Type B pancreatic cell (in vitro differentiated cells): ENCODE measurements at places on chromosomes 1 and 21.

DNA sequence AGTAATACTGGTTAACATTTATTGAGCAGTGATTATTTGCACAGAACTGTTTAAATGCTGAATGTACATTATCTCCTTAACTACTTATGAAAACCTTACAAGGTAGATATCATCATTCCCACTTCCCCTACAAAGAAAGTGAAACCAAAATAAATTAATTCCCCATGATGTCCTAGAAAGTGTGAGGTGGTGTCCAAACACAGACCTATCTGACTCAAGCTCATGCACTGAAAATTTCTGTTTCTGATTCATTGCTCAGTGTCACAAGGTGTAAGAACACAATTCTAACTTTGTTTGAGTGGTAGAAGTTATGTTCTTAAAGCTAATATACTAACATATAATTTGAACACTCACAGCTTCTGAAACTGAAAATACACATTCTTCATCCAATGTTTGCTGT, 178.7 kb downstream of the MRPL39 start:
- H3K4me3 ChIP-seq, result no peak overlapping the region
- no peak for DNase-seq
- H3K4me1 ChIP-seq, result no peaks in the 10 kb centered on the region
- no peak overlapping the region for H3K27ac ChIP-seq
- H3K27me3 ChIP-seq, result peaks cover 3% of the 10 kb centered on the region

- H3K36me3 ChIP-seq, result no peaks in the 10 kb centered on the region
- H3K4me3 ChIP-seq, result peak within 1 kb of the TSS; percentile 96
- peak; percentile 72 for DNase-seq
- H3K27me3 ChIP-seq, result peaks cover 13% of the 10 kb centered on the region
Measured at GRCh38 chr1:115976062-115976920, at the start of gene SLC22A15. TSS of gene SLC22A15 (plus strand) at chr1:115976513. CDS start at chr1:115976628, 115 bp downstream.

DNA sequence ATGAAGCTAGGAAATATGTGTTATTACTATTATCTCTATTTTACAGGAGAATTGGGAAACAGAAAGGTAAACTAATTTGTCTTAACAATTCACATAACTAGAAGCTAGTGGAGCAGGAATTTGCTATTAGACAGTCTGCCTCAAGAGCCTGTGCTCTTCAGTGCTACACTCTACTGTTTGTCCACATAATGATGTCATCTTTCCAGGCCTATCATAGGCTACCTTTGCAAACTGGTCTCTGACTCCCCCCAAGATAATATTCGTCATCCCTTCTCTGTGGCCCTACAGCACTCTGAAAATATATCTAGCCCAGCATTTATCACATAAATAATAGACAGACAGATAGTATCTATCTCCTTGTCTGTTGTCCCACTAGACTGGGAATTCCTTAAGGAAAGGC, 34.1 kb downstream of the TRIT1 start:
- peaks cover 35% of the 10 kb centered on the region for H3K4me1 ChIP-seq
- H3K27me3 ChIP-seq, result no peaks in the 10 kb centered on the region
- peak overlapping the region; percentile 27 for H3K4me3 ChIP-seq
- peaks cover 22% of the 10 kb centered on the region for H3K36me3 ChIP-seq
- H3K27ac ChIP-seq, result peak overlapping the region; percentile 58

DNA sequence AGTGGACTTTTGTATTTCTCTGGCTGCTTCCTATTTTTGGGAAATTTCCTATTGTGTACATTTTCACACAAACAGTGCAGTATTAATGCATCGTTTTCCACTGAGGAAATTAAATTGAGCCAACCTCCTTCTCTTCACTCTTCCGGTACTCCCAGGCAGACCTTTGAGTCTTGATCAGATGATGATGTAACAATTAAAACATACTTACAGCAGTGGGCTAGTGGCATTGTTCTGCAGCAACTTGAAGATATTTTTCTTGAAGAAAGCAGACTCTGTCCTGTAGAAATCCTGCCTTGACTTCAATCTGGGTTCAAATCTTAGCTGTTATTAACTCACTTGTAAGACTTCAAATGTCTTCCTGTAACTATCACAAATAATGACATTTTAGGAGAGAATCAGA, 19.0 kb upstream of the TMEM200B start:
- H3K27me3 ChIP-seq, result no peaks in the 10 kb centered on the region
- H3K36me3 ChIP-seq, result peaks cover 28% of the 10 kb centered on the region
- H3K4me1 ChIP-seq, result peaks cover 6% of the 10 kb centered on the region

GRCh38 chr1:26701266-26701994, 5.6 kb downstream of the ARID1A start:
- no peak for DNase-seq
- peaks cover 12% of the 10 kb centered on the region for H3K4me1 ChIP-seq
- H3K36me3 ChIP-seq, result peaks cover 4% of the 10 kb centered on the region
- H3K27ac ChIP-seq, result no peak overlapping the region

DNA sequence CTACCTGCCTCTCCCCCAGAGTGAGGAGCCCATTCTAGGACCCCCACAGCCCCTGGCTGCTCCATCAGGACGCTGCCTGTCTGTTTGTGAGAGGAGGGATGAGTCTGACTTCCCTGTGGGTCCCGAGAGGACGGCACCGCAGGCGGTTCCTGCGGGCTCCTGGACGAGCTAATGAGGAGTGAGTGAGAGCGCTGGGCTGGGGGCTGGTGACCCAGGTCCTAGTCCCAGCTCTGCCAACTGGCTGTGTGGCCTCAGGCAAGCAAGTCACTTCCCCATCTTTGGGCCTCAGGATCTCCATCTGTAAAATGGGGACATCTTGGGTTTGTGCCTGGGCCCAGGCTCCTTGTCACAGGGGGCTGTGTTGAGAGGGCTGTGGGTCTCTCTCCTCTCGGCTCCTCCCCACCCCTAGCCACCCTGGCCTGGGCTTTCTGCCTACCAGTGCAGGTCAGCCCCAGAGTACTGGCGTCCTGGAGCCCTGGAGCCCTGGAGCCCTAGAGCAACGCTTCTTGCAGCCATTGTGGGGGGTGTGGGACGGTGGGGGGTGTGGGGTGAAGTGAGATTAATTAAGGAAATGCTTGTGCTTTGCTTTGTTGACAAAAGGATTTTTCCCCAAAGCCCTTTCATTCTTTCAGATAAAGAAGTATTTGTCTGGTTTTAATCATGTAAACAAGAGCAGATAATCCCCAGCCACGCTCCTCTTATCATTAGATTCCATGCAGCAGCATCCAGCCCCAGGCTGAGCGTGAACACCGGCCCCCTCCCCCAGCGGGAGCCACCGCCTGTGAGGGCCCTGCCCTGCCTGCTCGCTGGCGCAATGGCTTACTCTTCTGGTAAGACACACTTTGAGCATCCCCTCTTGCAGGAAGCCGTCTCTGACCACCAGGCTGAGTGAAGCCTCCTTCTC, 26.8 kb downstream of the SLC1A7 start:
- peaks cover 30% of the 10 kb centered on the region for H3K4me1 ChIP-seq
- no peak overlapping the region for H3K27ac ChIP-seq
- DNase-seq, result no peak

- DNase-seq, result no peak
- no peak overlapping the region for H3K4me3 ChIP-seq
- peaks cover 6% of the 10 kb centered on the region for H3K4me1 ChIP-seq
- no peaks in the 10 kb centered on the region for H3K36me3 ChIP-seq
Measured at GRCh38 chr1:118947790-118948189, 40.4 kb downstream of the TBX15 start.

DNA sequence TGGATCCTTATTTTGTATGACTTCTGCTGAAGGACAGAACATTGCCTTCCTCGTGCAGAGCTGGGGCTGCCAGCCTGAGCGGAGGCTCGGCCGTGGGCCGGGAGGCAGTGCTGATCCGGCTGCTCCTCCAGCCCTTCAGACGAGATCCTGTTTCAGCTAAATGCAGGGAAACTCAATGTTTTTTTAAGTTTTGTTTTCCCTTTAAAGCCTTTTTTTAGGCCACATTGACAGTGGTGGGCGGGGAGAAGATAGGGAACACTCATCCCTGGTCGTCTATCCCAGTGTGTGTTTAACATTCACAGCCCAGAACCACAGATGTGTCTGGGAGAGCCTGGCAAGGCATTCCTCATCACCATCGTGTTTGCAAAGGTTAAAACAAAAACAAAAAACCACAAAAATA, 27.5 kb upstream of the KDM4A start:
- H3K27me3 ChIP-seq, result no peaks in the 10 kb centered on the region
- DNase-seq, result no peak
- no peaks in the 10 kb centered on the region for H3K4me1 ChIP-seq
- no peak overlapping the region for H3K4me3 ChIP-seq
- peaks cover 10% of the 10 kb centered on the region for H3K36me3 ChIP-seq
- H3K27ac ChIP-seq, result peak overlapping the region; percentile 29

DNA sequence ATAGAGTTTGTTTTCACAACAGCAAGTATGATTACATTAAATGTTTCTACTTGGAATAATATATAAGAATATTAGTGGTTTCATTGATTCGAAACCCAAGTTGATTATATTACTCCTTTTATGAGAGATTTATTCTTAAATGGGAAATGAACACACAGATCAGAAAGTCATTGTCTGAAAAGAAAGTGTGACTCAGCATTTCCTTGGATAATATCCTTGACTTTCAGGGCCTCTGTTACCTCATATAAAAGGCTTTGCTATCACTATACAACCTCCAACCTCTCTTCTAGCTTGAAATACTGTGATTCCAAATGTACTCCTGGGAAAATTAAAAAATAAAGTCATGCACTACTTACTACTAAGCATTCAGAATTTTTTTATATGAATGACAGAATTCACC, 295.3 kb upstream of the LYPLAL1 start:
- no peaks in the 10 kb centered on the region for H3K36me3 ChIP-seq
- H3K27ac ChIP-seq, result no peak overlapping the region
- no peak for DNase-seq
- H3K4me1 ChIP-seq, result peaks cover 14% of the 10 kb centered on the region
- H3K27me3 ChIP-seq, result no peaks in the 10 kb centered on the region
- H3K4me3 ChIP-seq, result no peak overlapping the region

GRCh38 chr1:16119504-16119903, 36.4 kb downstream of the EPHA2 start:
- no peak for DNase-seq
- peaks cover 4% of the 10 kb centered on the region for H3K27me3 ChIP-seq
- H3K36me3 ChIP-seq, result peaks cover 6% of the 10 kb centered on the region
- H3K4me3 ChIP-seq, result no peak overlapping the region
- peaks cover 49% of the 10 kb centered on the region for H3K4me1 ChIP-seq
